NB4 (cell line): ENCODE measurements at places on chromosomes 12 and 14.

GRCh38 chr14:64474041-64474440, 8.7 kb downstream of the AKAP5 start:
- no peak for DNase-seq

DNA sequence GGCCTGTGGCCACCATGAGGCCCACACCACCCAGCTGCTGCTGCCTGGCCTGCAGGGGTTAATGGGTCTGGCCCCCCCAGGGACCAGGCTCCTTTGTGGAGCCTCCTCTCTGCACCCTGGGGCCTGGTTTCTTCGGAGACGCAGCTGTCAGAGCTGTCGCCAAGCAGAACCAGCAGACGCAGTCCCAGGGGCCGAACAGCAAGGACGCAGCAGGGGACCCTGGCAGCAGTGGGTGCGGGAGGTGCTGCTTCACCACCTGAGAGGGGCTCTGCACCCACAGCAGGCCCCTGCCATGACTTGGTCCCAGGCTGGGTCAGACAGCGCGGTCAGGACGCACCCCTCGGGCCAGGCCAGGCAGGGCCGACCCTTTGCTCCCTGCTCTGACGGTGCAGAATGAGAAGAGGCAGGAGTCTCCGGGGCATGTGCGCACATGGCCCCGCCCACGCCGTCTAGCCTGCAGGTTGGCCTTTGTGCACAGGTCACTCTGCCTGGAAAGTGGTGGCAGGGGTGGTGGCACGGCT, 30.5 kb downstream of the JAG2 start:
- no peak for DNase-seq

- DNase-seq: no peak
These were observed 27.7 kb downstream of the UBR7 start for GRCh38 chr14:93234798-93235197.

- no peak for DNase-seq
These were observed 80.7 kb downstream of the NTF3 start for GRCh38 chr12:5512601-5512970.
